ENCODE measurements at places on chromosomes 2 and 18. TPM values are rescaled to one million over a fixed set of nuclear protein-coding genes. Genes with fewer than 3 reads are reported as not detected.

DNA sequence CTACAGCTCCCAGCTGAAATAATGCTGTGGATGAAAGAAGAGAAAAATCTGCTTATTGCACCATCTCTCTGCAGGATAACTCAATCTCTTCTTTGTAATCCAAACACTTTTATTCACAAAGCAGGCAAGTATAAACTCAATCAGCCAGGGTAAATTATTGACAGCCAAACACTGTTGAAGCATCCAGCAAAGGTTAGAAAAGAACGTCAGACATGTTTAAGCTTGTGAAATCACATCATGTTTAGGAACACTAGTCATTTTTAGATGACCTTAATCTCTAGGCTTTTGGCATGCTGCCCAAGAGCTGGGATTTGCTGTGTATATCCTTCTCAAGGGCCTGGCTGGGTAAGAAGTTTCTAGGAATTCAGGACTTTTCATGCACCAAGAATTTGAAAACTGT lies 1148.1 kb upstream of the FANCL start:
- no peak for DNase-seq

DNA sequence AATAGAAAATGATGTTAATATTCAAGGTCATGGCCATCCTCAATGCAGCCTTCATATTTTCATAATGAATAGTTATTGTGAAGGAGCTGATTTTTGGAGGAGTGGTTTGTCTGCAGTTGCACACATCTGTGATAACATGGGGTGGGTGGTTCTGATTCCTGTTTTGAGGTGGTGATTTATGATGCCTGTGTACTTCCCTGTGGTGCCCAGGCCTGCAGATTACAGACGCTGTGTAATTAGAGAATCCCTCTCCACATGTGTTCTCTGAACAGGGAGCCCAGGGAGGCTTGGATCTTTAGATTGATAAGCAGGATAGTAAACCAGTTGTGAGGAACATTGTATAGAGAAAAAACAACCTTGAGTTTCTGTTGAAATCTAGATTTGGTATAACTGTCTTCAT lies 117.5 kb downstream of the AGAP1 start:
- no peak for DNase-seq

DNA sequence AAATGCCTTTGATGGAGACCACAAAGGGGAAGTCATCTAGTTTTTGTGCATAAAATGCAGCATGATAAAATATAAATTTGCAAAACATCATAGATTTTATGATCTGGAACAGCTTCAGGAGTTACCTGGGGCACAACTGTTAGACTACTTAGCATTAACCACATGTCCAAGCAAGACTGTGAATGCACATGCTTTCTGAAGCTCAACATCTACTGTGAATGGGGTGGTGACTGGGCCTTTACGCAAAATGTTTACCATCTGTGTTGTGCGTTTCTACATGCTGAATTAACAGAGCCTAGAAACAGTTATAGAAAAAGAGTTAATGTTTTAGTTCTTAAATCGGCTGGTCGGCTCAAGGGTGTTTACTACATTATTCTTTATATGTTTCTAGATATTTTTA lies 45.5 kb downstream of the KCTD1 start:
- DNase-seq = no peak

- DNase-seq = no peak
These were observed 93.1 kb downstream of the TCF4 start for GRCh38 chr18:55494899-55495298.

The PLEK gene
- not detected for total RNA-seq

DNA sequence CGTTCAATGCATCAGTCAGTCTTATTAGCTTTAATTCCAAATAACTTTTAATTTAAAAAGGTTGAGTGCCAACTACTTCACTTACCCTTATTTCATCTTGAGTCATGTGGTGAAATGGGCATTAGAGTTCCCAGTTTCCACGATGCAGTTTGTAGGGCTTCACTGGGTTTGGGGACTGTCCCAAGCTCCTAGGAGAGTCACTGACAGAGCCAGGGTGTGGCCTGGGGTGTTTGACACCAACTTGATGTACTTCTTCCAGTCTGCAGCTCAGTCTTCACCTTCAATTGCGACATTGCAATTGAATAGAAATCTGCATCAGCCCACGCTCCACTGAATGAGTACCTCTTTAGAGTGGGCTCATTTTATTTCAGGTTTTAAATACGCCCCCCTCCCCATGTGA lies 165.3 kb downstream of the ARL4C start:
- no peak for DNase-seq

The LAMA1 gene
- not detected for total RNA-seq

DNA sequence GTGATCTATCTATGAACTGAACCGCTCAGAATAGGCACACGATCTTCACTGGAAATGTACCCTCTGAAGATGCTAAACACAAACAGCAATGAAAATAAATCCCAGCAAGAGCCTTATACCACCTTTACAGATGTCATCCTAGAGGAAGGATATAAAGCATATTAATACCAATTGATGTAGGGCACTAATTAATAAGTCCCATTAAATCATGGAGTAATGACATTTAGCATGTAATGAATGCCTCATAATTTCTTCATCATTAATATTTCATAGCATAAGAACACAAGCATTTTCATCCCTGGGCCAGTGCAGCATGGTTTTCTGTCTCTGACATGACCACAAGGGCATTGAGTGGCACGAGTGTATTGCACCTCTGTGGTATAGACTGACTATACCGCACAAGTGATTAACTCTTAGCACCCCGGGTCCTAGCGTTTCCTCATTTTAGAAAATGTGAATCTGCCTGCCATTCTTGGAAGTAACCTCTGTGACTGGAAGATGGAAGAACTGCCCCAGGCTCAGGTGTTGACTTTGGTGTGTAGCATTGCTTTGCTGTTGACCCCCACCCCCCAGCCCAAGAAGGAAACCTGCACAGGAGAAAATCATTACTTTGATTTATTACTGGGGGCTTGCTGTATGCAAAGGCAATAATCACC lies 1.4 kb upstream of the TMEM178A start:
- DNase-seq = no peak

DNA sequence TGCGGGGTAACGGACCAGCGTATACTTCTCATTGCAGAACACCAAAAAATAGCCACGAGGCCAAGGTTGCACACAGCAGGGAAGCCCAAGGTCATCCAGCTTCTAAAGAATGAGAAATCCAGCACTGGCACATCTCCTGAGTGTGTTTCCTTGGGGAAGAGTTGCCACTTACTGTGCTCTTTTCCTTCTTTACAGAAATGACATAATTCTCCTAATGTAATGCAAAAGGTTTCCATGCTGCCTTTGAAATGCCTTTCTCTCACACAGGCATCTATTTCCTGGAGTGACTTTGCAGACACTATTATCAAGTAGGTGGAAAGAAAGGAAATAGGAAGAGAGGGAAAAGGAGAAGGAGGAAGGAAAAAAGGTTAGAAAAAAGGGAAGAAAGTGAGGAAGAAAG lies 862.1 kb upstream of the CELF4 start:
- no peak for DNase-seq

The IL36G gene
- not detected for total RNA-seq

The CKAP2L gene
- 17.7 TPM for total RNA-seq

The ABCB11 gene
- total RNA-seq = not detected

All from PC-9 (cell line).